ENCODE measurements at places on chromosomes 3 and 15. TPM values are rescaled to one million over a fixed set of nuclear protein-coding genes. Genes with fewer than 3 reads are reported as not detected.

GRCh38 chr3:160331127-160331937, 67.7 kb downstream of the IFT80 start:
- no peaks in the 10 kb centered on the region for H3K4me1 ChIP-seq
- DNase-seq = no peak
- no peaks in the 10 kb centered on the region for H3K27me3 ChIP-seq

RETNLB gene
- not detected for total RNA-seq

DNA sequence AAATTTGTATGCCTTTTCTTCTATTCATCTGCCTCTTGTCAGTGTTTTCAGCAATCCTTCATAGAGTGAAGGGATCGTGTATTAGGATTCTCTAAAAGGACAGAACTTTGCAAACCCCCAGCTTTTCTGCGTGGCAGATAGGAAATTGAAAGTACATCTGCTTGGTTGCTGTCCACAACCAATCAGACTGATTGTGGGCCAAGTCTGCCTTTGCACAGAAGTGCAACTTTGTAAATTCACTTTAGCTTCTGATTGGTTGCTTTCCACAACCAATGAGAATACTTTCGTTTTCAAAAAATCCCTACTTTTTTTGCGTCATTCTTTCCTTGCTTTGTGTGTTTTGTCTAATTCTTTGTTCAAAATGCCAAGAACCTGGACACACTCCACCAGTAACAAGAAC, 847.4 kb downstream of the FHIT start:
- no peak for DNase-seq
- H3K27me3 ChIP-seq = no peaks in the 10 kb centered on the region
- no peaks in the 10 kb centered on the region for H3K36me3 ChIP-seq
- H3K27ac ChIP-seq = no peak overlapping the region
- H3K4me1 ChIP-seq = peaks cover 2% of the 10 kb centered on the region

DNA sequence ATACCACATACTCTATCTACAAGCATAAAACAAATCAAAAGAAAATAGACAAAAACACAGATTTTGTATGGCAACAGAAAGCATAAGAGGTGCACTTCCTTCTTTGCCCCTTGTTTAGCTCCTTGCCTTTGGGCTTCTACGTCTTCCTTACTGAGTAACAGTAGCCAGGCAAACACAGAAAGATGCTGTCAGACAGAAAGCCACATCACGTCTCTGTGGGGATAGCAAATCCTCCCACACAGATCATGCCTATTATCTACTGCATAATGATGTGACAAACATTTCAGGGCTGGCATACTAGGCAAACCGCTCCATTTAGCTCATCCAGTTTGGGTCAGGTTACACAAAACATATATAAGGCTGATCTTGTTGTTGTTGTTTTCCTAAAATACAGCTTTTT, 92.7 kb downstream of the BOC start:
- no peak for DNase-seq
- peaks cover 6% of the 10 kb centered on the region for H3K36me3 ChIP-seq
- H3K4me3 ChIP-seq = no peak overlapping the region
- no peak overlapping the region for H3K27ac ChIP-seq
- H3K4me1 ChIP-seq = no peaks in the 10 kb centered on the region

DNA sequence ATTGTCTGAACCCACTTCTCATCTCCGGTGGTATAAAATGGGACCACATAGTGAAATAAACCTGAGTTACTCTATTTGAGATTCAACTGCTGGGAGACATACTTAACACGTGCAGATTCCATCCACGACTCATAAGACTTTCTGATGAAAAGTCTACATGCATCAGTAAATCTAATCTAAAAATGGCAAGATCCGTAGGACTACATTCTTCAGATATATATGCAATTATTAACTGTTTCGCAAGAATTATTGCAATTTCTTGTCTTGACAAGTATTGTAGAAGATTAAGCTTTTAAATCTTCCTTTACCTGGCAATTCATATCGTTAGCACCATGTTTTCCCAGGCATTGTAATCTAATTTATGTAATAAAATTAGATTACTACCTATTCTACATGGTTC, 718.7 kb upstream of the CBLB start:
- no peak for DNase-seq
- H3K27ac ChIP-seq = no peak overlapping the region
- H3K4me1 ChIP-seq = no peaks in the 10 kb centered on the region
- H3K27me3 ChIP-seq = no peaks in the 10 kb centered on the region
- no peak overlapping the region for H3K4me3 ChIP-seq

TM4SF18 gene
- 4.4 TPM for total RNA-seq

KCTD6 gene
- 7.2 TPM for total RNA-seq

CYP19A1 gene
- total RNA-seq = 1.2 TPM

DNA sequence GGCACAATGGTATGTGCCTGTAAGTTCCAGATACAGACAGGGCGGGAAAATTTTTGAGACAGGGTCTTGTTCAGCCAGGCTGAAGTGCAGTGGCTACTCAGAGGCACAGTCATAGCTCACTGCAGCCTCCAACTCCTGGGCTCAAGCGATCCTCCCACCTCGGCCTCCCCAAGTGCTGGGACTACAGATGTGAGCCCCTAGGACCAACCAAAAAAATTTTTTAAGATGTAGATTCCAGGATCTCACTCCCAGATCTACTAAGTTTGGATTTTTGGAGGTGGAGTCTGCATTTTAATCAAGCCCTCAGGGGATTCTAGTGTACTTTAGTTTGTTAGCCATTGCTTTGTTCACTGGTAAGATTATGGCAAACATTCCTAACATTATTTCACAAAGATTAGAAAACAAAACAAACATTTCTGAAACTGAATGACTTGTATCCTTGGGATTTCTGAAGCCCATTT, 2.7 kb downstream of the LIPH start:
- H3K4me1 ChIP-seq = peaks cover 2% of the 10 kb centered on the region
- peak; percentile 24 for DNase-seq
- no peaks in the 10 kb centered on the region for H3K36me3 ChIP-seq
- H3K27me3 ChIP-seq = no peaks in the 10 kb centered on the region
- H3K27ac ChIP-seq = peak overlapping the region; percentile 81

DNA sequence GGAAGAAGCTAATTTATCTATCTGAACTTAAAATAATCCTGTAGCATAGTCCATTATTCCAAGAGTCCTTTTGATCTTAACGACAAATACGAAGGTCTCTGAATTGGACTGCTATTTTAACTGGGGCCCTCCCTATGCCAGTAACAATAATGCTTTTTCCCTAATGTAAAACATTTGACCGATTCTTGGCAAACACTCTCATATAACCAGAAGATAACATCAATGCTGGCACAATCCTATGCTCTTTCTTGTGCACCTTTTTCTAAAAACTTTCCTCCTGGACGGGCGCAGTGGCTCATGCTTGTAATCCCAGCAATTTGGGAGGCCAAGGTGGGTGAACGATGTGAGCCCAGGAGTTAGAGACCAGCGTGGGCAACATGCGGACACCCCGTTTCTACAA, 3.9 kb downstream of the LRRFIP2 start:
- peaks cover 4% of the 10 kb centered on the region for H3K4me1 ChIP-seq
- H3K27me3 ChIP-seq = no peaks in the 10 kb centered on the region
- H3K4me3 ChIP-seq = no peak overlapping the region
- DNase-seq = no peak
- peaks cover 3% of the 10 kb centered on the region for H3K36me3 ChIP-seq

DNA sequence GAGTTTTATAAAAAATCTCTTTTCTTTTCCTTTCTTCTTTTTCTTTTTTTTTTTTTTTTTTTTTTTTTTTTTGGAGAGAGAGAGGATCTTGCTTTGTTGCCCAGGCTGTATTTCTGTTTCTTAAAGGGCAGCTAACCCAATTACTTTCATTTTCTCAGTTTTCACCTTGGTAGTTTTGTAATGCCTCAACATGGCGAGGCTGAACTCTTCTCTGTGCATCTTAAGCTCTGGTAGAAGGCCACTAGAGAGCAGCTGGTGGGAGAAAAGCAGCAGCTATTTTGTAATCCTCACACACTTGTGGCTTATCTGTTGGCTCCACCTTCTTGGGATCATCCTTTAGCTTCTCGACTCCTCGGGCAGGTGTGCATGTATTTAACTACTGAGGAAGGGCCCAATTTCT, 152.2 kb upstream of the MEIS2 start:
- DNase-seq = no peak
- no peaks in the 10 kb centered on the region for H3K27me3 ChIP-seq
- H3K27ac ChIP-seq = no peak overlapping the region
- H3K4me3 ChIP-seq = no peak overlapping the region
- H3K4me1 ChIP-seq = no peaks in the 10 kb centered on the region

SERPINI2 gene
- 4.9 TPM for total RNA-seq

- H3K27me3 ChIP-seq = no peaks in the 10 kb centered on the region
- H3K27ac ChIP-seq = no peak overlapping the region
- H3K36me3 ChIP-seq = no peaks in the 10 kb centered on the region
- H3K4me3 ChIP-seq = no peak overlapping the region
- H3K4me1 ChIP-seq = no peaks in the 10 kb centered on the region
- DNase-seq = no peak
These were observed 431.4 kb downstream of the DIPK2A start for GRCh38 chr3:144403040-144403457.

HMG20A gene
- 63.9 TPM for total RNA-seq

DNA sequence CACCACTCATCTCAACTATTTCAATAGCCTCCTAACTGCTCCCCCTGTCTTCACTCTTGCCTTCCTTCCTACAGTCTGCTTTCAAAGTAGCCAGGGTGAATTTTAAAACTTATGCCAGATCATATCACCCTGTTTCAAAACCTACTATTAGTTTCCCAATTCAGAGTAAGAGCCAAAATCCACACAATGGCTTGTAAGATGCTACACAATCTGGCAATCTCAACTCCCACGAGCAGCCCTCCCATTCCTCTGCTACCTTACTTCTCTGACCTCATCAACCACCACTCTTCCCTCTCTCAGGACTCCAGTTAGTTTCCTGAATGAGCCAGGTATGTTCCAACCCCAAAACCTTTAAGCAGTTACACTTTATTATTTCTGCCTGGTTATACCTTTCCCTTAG, 62.5 kb downstream of the VPS13C start:
- H3K27me3 ChIP-seq = no peaks in the 10 kb centered on the region
- no peak for DNase-seq
- H3K4me3 ChIP-seq = no peak overlapping the region
- H3K4me1 ChIP-seq = peaks cover 3% of the 10 kb centered on the region

UQCC5 gene
- 32.0 TPM for total RNA-seq

- peak overlapping the region; percentile 68 for H3K27ac ChIP-seq
- H3K27me3 ChIP-seq = peaks cover 79% of the 10 kb centered on the region
- peak; percentile 40 for DNase-seq
- no peaks in the 10 kb centered on the region for H3K4me1 ChIP-seq
- no peak overlapping the region for H3K4me3 ChIP-seq
These were observed 10.0 kb downstream of the GATA2 start for GRCh38 chr3:128482666-128483656.

DNA sequence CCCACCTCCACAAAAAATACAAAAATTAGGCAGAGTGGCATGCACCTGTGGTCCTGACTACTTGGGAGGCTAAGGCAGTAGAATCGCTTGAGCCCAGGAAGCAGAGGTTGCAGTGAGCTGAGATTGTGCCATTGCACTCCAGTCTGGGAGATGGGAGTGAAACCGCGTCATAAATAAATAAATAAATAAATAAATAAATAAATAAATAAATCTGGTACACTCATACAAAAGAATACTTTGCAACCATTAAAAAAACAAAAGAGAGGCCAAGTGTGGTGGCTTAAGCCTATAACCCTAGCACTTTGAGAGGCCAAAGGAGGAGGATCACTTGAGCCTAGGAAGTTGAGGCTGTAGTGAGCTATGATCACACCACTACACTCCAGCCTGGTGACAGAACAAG, 28.0 kb downstream of the MESP1 start:
- H3K36me3 ChIP-seq = no peaks in the 10 kb centered on the region
- no peaks in the 10 kb centered on the region for H3K27me3 ChIP-seq
- DNase-seq = no peak
- no peak overlapping the region for H3K27ac ChIP-seq

MOBP gene
- total RNA-seq = 0.14 TPM

DNA sequence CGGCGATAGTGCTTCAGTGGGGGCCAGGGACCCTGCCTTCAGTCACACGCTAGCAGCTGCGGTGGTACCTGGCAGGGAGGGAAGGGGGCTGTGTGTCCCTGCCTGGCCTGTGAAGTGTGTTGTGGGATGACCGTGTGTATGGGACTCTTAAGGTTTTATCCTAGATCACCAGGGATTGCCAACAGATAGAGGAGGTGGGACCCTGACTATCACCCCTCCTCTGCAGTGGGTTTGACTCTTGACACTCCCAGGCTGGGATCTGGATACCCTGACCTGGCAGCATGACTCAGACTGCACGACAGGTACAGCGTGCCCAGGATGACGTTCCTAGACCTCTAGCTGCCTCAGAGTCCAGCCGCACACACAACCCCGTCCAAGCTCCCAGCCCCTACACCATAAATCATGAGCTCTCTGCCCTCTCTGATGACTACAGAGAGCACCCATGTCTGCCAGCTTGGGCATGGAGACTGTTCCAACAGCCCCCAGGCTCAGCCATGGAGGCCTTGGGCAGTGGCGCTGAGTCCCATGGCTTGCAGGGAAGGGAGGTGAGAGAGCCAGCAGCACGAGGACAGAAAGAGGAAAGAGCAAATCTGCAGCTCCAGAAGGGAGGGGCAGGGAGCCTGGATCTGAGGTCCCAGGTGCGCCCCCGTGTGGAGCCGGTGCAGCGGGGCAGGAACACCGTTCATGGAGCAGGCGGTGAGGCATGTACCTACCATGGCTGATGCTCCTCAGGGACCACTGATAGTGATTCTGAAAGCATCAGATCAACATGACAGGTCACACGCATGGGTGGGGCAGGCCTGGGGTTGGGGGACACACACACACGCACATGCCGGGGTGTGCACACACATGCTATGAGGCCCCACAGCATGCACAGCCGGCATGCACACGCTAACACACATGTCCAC, 71.0 kb downstream of the ADAMTS7 start:
- H3K4me1 ChIP-seq = no peaks in the 10 kb centered on the region
- no peak overlapping the region for H3K4me3 ChIP-seq
- no peaks in the 10 kb centered on the region for H3K36me3 ChIP-seq
- DNase-seq = no peak

DNA sequence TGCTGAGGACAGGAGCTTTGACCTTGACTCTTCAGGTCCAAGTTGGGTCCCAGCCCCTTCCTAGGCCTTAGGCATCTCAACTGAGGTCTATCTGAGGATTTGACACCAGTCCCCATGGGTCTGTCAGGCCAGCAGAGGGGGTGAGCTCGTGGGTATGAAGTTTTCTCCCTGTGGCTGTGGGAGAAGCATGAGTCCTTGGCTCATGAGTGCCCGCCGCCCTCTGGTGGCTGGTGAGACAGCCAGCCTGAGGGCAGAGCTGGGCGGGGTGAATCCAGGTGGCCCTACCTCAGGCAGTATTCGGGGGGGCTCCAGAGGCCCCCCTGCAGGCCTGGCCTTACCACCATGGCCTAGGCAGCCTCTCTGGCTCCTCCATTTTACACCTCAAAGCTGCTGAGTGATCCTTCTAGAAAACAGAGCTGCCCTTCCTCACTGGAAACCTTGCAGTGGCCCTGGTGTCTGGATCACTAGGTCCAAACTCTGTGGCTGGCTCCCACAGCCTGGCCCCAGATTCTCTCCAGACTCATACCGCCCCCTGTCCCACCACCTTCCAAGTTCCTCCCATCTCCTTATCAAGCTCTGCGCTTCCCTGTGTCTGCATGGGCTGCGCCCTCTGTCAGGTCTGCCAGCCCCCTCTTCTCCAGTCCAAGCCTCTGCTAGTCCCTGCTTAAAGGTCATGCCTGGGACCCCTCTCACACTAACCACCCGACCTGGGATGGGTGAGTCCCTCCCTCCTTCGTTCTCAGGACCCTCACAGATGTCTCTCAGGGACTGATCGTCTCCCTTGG, 16.1 kb downstream of the SH2D7 start:
- H3K27me3 ChIP-seq = no peaks in the 10 kb centered on the region
- no peak overlapping the region for H3K4me3 ChIP-seq
- H3K4me1 ChIP-seq = no peaks in the 10 kb centered on the region
- H3K36me3 ChIP-seq = no peaks in the 10 kb centered on the region
- peak; percentile 81 for DNase-seq

All from lung (tissue), 17 donors.